ENCODE measurements at places on chromosomes 3 and 15.
A peak's percentile ranks its signal among the peaks of the same experiment; 100 is the strongest.

- DNase-seq, result no peak
Measured at GRCh38 chr3:139292711-139293664, 50.8 kb upstream of the MRPS22 start.

- DNase-seq, result no peak
Measured at GRCh38 chr3:23888617-23889228, 28.1 kb downstream of the NKIRAS1 start.

GRCh38 chr3:123634149-123635051 lies 49.5 kb upstream of the HACD2 start:
- DNase-seq, result no peak

- DNase-seq, result no peak
Measured at GRCh38 chr3:177212278-177212610, 15.0 kb upstream of the TBL1XR1 start.

DNA sequence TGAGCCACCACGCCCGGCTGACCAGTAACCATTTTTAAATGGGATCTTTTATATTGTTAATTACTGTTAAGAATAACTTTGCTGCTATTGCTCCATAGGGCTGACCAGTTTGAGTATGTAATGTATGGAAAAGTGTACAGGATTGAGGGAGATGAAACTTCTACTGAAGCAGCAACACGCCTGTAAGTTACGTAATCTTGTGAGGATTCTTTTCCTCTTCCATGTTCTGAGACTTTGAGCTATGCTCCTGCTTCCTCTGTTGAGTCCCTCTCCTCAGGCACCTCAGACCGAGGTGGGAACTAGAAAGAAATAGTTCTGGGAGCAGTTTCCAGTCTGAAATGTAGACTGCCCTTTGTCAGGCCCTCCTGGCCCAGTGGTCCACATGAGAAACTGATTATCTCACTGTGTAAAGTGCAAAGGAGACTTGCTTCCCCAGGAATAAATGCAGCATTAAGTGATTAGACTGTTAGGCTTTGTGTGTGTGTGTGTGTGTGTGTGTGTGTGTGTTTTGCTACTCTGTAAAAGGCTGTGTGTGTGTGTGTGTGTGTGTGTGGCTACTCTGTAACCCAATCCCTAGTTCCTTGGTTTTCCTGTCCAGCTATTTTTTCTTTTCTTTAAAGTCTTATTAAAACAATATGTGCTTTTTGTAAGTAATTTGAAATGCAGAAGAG lies 5.2 kb downstream of the POLR2H start:
- no peak for DNase-seq

DNA sequence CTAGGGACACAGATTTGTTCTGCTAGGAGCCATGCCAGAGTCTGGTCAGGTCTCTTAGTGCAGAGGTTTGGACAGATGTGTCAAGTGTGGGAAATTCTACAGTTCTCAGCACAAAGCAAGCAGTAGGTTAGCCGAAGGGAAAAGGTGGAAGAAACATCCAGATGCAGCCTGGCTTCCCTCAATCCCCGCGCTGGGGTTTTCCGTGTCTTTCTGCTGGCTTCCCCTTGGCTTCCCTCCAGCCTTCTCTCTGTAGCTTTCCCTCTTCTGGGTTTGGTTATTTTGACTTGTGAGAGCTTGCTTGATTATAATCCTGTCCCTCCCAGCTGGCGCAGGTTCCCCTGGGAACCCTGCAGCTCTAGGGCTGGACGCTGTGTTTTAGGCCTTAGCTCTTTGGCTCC lies 4.1 kb downstream of the TF start:
- no peak for DNase-seq

GRCh38 chr3:13010780-13011572 lies 62.3 kb downstream of the IQSEC1 start:
- DNase-seq, result no peak

GRCh38 chr3:170476291-170476690 lies 57.6 kb downstream of the CLDN11 start:
- no peak for DNase-seq

DNA sequence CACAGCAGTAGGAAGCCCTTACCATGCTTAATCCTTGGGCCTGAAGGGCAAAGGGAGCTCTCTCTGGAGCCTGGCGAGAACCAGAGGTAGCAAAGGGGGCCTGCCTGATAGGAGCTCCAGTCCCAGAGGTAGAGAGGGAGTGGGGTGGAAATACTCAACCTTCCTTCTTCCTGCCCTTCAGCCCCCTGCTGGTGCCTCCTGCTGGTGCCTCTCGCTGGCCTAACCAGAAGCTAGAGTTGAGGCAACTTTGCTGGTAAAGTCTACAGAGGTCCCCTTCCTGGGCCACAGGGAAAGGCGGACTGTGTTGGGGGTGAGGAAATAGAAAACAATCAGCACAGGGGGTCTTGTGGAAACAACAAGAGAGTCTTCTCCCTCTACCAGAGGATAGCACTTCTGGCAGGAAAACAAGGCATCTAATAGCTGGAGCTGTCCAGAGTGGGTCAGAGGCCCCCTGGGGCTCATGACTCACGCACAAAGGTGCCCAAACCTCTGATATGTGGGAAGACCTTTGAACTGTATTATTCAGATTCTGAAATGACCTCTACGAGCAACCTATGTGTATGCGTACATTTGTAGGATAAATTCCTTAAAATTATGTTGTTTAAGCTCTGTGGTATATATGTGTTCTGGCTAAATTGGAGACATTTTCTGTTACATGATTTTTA lies 133.9 kb downstream of the LRRC28 start:
- no peak for DNase-seq

GRCh38 chr3:116018646-116019045 lies 395.3 kb downstream of the GAP43 start:
- DNase-seq, result no peak

GRCh38 chr3:152245498-152246170 lies 23.1 kb upstream of the MBNL1 start:
- no peak for DNase-seq

GRCh38 chr3:108060331-108060730 lies 30.5 kb downstream of the CD47 start:
- no peak for DNase-seq

- DNase-seq, result no peak
Measured at GRCh38 chr15:42289166-42289565, 15.9 kb upstream of the TMEM87A start.

DNA sequence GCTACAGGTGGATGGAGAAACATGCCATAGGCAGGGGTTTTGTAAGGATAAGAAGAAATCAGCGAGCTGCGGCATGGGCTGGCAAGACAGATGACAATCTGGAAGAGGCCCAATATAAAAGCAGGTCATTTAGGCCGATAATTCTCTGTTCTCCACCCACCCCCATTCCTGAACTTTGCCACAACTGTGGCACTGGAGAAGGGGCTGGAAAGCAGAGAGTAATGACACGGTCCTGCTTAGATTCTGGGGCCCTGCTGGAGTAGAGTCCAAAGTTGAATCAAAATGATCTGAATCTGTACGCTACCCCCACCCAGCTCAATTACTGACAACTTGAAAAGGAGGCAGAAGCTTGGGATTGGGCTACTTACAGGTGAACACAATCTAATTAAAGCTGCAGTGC lies 18.4 kb upstream of the BUB1B start:
- DNase-seq, result no peak

GRCh38 chr3:85801955-85802354 lies 843.2 kb downstream of the CADM2 start:
- peak; percentile 16 for DNase-seq

- no peak for DNase-seq
Measured at GRCh38 chr3:94405258-94406035, 342.6 kb downstream of the NSUN3 start.

- no peak for DNase-seq
Measured at GRCh38 chr3:133925960-133926735, 30.5 kb upstream of the RAB6B start.

Measured in retinal pigment epithelial cell (primary cell).